A673 (cell line): ENCODE measurements at places on chromosomes 4 and X. TPM values are rescaled to one million over a fixed set of nuclear protein-coding genes. Genes with fewer than 3 reads are reported as not detected.

DNA sequence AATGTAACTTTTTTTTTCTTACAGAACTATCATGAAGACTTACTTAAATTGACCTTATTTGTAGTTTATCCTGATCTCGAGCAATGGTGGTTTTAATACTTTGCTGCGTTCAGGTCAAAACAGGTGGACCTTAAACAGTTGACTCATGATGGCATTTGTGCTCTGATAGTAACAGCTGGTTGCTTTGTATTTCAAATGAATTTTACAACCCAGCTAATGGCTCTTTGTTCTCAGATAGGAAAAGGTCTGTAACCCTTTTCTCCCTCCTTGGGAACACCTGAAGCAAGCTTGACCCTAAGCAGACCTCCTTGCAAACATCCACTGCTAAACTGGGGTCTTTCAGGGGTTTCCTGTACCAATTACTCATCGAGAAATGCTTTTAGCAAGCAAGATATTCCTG is 79.2 kb downstream of the F11 start:
- no peak for DNase-seq

DNA sequence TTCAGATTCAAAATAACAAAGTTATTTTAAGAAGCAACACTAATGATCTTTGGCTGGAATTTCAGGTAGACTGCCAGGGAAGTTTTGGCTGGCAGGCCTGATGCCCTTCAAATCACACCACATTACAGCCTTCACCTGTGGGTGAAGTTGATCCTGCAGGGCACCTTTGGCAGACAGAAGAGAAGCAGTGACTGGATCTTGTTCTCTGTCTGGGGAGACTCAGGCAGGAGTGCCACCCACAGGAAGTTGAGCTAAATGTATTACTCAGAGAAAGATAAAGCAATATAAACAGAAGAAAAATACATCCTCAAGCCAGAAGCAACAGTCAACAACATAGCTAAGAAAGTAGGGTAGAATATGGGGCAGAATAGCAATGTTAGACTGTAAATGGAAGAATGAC is 12.8 kb upstream of the CFAP299 start:
- no peak for DNase-seq

GRCh38 chrX:40423299-40423698 is 157.5 kb upstream of the ATP6AP2 start:
- peak; percentile 92 for DNase-seq

DNA sequence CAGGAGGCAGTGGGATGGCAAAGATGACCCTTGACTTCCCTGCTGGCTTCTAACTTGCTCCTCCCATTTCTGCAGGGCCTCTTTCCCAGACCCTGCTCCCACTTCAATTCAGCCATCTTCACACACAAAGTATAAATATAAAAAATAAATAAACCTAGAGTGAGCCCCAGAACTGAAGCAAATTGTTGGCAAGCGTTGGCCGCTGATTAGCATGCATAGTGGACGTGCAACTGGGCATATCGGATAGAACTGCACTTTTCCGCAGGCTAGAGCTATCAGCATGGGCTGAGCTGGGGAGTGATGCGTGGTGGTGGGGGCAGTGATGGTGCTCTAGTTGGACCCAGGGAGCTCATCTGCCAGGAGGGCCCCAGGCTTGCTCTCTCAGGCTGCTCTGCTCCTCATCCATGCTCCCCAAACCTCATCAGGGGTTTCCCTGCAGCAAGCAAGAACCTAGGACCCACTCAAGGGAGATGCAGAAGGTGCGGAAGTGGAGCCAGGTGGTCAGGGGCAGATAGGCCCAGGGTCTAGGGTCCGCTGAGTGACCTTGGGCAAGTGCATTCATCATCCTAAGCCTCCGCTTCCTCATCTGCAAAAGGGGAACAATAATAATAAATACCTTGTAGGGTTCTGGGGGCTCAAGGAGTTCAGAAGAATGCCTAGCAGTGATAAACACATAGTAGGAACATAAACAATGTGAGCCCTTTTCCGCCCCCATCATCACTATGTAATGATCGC is 146.8 kb upstream of the PJA1 start:
- DNase-seq, result no peak

DNA sequence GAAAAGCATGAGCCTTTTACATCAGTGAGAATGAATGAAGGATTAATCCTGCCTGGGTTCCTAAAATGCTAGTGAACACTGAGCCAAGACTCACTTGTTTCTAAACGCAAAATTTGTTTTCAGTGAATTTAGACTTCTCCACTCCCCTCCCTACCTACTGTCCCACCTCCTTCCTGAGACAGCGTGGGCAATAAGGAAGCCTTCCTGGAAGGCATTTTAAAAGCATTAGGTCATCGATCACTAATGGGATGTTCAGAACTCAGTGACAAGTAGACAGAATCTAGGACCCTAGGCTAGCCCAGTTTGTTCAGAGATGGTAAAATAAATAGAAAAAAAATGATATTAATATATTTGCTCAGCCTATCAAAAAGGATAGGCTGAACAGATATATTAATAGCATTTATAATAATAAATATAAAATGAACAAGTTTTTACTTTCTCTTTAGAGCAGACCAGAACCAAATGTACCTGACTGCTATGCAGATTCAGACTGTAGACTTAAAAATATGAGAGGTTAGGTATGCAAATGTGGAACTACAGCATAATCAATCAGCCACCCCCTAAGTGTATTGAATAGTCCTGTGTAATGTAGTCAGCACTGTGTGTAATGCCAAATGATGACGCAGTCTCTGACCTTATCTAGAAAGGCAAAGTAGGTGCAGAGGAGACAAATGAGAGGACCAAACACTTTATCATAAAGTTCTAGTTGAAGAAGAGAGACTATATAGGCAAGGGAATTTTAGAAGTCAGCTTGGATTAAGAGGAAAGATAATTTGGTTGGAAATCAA is 331.1 kb downstream of the GPAT3 start:
- no peak for DNase-seq

DNA sequence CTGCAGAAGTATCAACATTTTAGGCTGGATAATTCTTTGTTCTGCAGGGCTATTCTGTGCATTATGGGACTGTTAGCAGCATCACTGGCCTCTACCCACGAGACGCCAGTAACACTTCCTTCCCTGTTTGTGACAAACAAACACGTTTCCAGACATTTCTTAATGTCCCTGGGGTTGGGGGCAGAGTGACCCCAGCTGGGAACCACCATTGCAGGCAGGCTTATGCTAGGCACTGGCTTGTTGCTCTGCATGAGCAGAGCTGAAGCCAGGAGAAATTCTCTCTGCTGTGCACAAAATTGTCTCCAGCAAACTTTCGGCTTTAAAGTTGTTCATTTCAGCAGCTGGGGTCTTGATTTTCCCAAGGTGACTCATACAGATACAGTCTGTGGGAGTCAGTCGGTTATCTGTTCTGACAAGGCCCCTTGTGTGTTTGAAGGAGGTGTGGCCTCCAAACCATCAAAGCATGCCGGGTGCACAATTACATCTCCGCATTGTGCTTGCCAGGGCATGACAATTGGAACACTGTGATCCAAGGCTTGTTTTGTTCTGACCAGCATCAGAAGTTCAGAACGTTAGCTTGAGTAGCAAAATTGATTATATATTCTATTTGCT is 156.4 kb upstream of the BOD1L1 start:
- DNase-seq, result no peak

DNA sequence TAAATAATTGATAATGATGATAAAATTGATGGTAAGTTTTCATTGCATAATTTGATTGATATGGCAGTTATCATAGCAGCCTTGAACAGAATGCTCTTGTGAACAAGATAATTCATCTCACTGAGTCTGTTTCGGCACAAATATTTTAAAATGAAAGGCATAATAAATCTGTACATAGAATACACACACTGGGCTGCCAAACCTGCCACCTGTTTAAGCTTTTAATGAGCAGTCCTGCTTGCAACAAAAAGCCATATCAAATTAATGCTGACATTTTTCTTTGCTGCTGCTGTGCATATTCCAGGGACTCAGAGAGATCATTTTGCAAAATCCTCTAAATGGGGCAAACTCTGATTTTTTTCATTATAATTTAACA is 201.1 kb downstream of the ARHGAP24 start:
- DNase-seq, result no peak

The ZNF630 gene
- 0.31 and 1.6 TPM in 2 replicates for total RNA-seq

DNA sequence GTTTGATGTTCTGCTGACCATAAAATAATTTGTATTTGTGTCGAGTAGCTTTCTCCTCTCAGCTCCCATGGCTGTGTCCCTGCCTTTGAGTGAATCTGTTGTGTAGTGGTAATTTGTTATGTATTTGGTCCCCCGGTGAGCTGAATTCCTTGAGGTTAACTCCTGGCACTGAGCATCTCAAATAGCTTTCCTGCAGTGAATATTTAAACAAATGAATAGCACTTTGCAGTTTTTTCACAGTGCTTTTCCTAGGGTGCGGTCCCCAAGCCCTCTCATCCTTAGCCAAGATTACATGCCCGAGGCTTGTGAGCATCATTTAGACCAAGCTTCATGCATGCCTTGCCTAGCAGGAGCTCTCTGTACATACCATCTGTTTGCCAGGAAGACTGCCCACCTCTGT is 74.2 kb downstream of the CLDN34 start:
- DNase-seq, result peak; percentile 25

The SHISA3 gene
- total RNA-seq, result 0.26 and 0.39 TPM in 2 replicates

DNA sequence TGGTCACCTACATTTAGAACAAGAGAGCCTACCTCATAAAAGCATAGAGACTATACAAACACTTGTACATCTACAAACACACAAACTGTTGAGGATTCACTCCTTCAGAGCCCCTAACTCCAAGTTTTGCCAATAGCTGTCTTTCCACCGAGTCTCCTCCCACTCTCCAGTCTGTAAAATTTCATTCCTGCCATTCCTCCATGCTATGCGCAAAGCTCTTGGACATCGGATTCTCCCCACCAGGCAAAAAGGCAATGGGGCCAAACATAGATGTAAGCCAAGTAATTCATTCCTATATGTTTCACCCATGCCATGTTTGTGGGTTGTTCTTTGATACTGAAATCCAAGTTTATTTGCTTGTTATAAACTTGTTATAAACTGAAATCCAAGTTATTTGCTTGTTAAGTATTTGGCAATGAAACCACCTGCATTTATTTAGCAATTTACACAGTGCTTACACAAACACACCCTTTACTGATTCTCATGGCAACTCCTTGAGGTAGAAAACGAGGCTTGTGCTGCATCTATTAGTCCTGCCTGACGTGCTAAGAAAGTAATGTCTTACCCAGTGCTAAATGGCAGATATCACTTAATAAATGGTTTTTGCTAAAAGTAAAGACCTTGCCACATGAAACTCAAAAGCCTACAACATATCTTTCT is 91.1 kb downstream of the SCFD2 start:
- no peak for DNase-seq

- no peak for DNase-seq
Measured at GRCh38 chrX:140190441-140191108, 225.3 kb upstream of the CXorf66 start.

The KLHL8 gene
- total RNA-seq, result 14.8 and 15.4 TPM in 2 replicates

The SPATA18 gene
- 0.71 and 0.92 TPM in 2 replicates for total RNA-seq

DNA sequence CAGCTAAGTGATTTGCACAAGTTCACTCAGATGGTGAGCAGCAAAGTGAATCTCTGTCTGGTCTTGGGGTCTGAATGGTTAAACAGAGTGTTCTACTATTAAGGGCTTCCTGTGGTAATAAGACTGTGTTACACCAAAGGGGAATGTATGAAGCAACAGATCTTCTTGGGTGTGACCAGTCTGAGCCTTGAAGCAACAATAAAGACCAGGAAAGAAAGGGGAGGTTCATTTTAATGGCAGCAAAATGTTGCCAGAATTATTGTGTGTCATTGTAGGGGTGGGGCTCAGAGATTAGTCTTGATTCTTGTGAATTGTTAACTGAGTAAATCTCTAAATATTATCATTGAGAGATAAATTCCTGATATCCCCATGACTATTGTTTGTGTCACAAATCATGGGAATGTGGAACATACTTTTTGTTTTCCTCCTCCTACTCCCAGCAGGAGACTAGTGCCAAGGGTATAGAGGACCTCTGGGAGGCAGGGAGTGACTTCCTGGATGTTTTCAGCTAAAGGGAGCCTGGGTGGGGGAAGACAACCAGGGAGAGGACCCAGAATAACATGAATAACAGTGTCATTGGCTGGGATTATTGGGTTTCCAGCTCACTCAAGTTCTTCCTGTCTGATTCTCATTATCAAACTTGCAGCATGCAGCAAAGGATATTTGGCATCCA is 141.4 kb upstream of the PAK3 start:
- no peak for DNase-seq

- no peak for DNase-seq
Measured at GRCh38 chr4:84403656-84404055, 95.4 kb downstream of the NKX6-1 start.
